Activated CD4-positive, alpha-beta T cell treated with anti-CD3 and anti-CD28 coated beads for 36 hours (primary cell): ENCODE measurements at places on chromosomes 2 and 18. TPM values are rescaled to one million over a fixed set of nuclear protein-coding genes. Genes with fewer than 3 reads are reported as not detected.

ACTG2 gene
- total RNA-seq = not detected

- DNase-seq = peak; percentile 35
These were observed 102.2 kb upstream of the ASB18 start for GRCh38 chr2:236366397-236366796.

INHA gene
- total RNA-seq = not detected

DNA sequence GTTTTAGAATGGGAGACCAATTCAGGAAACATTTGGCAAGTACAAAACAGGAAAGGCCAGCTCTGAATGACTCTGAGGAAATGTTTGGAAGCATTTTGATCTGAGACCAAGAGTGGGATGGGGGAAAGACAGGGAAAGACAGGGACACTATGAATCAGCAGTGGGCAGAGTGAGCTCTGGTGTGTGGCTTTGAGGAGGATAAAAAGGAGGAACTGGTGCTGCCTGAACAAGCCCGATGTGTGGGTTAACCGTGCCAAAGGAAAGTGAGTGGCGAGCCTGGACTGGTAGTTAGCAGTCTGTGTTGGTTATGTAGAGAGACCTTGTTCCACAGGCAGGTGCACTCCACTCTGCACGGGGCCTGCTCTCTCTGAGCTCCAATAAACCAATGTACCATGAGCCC, 5.3 kb downstream of the MFSD6 start:
- no peak for DNase-seq

GRCh38 chr2:238097988-238098871, 1.9 kb upstream of the ESPNL start:
- DNase-seq = no peak

GRCh38 chr18:63410792-63411191, 11.5 kb downstream of the VPS4B start:
- no peak for DNase-seq

DNA sequence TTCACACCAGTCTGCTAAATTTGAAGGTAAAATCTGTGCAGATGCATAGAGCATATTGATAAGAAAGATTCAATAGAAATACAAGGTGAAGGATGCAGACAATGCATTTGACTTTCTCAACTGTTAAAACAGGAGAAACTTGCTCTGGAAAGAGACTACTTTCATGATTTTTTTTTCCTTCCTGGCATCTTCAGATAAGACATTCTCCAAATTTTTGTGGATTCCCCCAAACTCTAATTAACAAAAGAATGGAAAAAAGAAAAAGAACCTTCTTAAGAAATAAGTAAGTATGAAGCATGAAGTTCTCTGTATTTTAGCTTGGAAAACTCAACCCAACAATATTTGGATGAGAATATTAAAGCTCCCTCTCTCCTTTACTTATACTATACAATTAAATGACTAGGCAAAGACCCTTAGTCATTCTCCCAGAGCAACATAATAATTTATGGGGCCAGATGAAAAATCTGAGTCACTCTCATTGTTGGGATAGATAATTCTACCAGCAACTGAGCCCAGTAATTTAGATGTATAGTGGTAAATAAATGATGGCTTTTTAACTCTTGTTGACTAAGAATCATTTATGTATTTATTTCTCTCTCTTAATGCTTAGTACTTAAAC, 298.7 kb upstream of the COL3A1 start:
- DNase-seq = no peak

ACSL3 gene
- 48.8 TPM for total RNA-seq

- DNase-seq = no peak
These were observed 135.0 kb downstream of the IKZF2 start for GRCh38 chr2:213016166-213016983.

- no peak for DNase-seq
These were observed 81.1 kb downstream of the ASB1 start for GRCh38 chr2:238507836-238508235.

GRCh38 chr2:213317929-213318328, 33.7 kb downstream of the SPAG16 start:
- DNase-seq = no peak

DNA sequence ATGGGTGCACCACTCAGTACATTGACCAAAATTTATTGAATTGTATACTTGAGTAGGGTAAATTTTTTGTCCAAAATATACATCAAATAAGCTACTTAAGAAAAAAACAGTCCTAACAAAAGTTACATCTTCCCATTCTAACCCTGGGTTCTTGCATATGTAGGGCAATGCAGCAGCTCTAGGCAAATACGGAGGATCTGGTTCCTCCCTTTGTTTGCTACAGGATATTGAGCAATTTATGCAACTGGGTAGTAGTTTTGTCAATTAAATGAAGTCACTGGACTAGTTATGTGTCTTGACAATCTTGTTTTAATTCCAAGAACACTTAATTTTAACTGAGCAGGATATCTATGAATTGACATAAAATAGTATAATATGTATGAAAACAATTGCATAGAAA, 1507.2 kb upstream of the PIK3C3 start:
- DNase-seq = no peak

GRCh38 chr2:150767991-150768746, 280.7 kb upstream of the RND3 start:
- DNase-seq = no peak

DNA sequence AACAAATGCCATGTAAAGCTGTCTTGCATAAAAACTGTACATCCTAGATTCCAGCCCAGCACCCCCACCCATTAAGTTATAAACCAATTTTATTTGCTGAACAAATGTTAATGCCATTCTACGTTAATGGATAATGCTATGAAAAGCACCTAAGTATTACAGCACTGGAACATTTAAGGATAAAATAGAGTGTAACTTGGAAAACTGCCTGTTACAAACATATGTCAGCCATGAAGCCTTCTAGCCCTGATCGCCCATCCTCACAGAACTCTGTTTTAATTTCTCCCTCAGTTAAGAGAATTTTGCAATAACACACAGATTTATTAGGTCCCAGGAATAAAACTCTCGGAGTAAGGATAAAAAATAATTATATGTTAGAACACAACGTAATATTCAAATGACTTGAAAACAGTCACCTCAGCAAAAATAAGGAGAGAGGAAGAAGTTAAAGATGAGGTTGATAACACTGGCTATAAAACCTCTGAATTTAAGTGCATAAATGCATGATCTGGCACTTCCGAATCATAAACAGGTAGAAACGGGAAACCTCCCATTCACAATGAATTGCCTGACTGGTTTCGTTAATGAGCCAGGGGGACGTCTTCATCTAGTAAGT, 308.7 kb downstream of the AFF3 start:
- DNase-seq = no peak

DNA sequence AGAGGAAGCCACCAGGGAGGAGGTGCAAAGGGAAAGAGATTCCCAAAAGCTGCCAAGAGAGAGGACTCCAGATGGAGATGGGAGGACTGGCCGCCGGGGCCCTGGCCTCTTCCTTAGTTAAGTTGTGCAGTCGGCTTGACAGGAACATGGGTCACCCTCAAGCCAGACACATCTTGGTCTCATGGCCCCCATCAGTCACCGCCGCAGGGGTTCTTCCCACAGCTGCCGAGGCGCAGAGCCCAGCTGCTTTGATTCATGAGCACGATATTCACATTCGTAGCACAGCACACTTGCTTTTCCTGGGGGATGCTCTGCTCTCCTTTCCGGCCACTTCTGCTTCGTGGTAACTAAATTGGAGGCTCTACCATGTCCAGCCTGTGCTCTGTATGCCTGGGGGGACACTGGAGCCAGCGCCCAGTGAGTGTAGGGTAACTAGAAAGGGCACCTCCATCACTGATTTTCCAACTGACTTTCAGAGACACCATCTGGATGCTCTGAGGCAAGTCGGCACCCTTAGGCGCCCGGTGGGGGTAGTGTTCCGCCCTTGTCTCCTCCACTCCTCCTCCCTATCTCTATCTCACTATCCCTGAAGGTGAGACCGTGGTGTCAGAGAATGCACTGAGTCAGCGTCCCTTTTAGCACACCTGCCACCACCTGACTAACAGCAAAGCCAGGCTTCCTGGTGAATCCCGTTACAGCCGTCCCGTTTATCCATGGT, 13.3 kb downstream of the TWIST2 start:
- no peak for DNase-seq

- no peak for DNase-seq
These were observed 15.5 kb downstream of the SEC11C start for GRCh38 chr18:59155153-59155552.

DNA sequence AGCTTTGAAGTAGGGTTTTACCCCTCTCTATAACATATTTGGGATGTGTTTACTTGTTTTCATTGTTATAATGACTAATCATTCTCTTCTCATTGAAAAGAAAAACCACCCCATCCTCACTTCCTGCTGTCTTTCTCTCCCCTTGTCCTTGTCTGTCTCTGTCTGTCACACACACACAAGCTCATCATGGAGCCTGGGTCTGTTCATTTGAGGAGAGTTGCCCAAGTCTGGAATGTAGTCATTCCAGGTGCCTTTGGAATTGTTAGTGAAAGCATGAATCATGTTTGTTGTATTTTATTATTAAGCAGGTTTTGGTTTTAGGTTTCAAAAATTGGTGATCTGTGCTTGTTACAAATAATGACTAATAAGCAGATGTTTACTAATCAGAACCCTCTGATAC, 133.5 kb upstream of the IL1R2 start:
- DNase-seq = no peak

CAPN10 gene
- 22.1 TPM for total RNA-seq

- DNase-seq = no peak
These were observed 319.8 kb upstream of the HNRNPA3 start for GRCh38 chr2:176892676-176893226.

PRSS56 gene
- total RNA-seq = not detected

GRCh38 chr18:61917818-61918217, 25.0 kb upstream of the RNF152 start:
- no peak for DNase-seq
